Stimulated activated CD8-positive, alpha-beta memory T cell treated with anti-CD3 and anti-CD28 coated beads, Interleukin-2, amount 100 ng/mL, for 1 hour (primary cell): ENCODE measurements at places on chromosomes 7 and 10.

DNA sequence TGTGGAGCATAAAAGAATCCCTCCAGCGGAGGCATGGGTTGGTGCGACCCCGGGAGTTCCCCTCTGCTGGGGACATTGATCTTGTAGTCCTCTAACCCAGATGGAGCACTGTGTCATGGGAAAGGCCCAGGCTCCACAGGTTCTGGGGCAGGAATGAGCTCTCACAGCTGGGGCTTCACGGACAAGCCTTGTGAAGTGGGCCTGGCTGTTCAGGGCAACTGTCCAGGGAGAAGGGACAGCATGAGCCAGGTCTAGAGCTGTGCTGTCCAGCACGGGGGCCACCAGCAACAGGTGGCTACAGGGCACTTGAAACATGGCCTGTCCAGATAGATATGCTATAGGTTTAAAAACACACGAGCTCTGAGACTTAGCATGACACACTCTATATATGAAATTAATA, 11.4 kb downstream of the GPR26 start:
- no peak for DNase-seq

GRCh38 chr7:117828825-117829224, 44.4 kb downstream of the CTTNBP2 start:
- DNase-seq = no peak

GRCh38 chr10:4067931-4068561, 283.0 kb upstream of the KLF6 start:
- DNase-seq = no peak

GRCh38 chr7:43721193-43721806, 8.0 kb downstream of the COA1 start:
- DNase-seq = no peak

- no peak for DNase-seq
Observed at GRCh38 chr7:97959046-97959445, 30.9 kb downstream of the OCM2 start.

DNA sequence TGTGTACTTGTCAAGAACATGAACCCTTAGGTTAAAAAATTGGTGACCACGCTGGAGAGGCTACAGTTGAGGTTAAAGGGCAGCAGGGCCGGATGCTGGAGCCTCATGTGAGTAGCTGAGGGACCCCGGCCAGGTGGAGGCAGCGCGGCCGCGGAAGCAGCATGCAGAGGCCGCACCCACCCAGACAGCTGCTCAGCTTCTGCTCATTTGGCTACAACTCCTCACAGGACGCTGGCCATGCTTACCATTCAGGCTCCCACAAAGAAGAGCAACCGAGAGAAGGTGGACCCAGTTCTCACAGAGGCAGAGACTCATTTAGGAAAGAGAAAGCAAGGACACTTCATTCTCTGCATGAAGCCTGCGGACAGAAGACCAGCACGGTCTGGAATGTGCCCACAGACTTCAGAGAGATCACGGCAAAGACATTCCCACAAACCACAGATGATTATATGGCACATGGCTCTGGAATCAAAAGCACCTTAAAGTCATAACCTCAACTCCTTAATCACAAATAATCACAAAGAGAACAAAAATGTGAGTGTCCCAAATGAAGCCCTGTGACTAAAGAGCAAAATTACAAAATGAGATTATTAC, 94.4 kb downstream of the VOPP1 start:
- no peak for DNase-seq

DNA sequence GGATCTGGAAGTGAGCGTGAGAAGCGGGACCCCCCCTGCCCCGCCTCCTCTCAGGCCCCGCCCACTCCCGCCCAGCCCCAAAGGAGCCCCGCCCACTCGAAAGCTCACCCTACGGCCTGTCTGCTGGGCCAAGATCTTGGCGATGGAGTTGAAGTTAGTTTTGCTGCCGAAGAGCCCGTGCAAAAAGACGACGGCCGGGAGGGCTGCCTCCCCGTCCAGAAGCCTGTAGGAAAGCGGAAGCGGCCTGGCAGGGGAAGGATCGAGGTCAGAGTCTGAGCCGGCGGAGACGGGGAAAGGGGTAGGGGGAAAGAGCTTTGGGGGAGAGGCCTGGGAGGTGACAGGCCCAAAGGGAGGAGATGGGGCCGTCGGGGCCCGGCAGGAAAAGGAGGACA, 386 bp downstream of the ABHD11 start:
- no peak for DNase-seq

- no peak for DNase-seq
Observed at GRCh38 chr7:39721345-39721744, 98.0 kb downstream of the RALA start.

DNA sequence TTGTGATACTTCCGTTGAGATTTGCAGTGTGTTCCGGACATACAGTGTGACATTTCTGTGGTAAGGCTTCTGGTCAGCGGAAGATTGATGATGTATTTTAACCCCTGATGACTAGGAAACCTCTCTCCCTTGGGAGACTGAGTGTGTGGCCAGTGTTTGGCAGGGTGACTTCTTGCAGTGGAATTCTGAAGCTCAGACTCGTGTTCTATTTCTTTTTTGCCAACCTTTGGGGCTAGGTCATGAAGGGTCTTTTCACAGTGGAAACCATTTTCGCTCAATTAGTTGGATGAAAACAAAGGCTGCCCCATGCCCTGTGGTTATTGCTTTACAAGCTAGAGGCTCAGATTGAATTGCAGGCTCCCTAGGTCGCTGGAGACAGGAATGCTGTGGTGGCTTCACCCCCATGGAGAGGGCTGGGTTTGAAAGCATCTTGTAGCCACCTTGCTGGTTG, 288.9 kb downstream of the BBS9 start:
- DNase-seq = no peak

DNA sequence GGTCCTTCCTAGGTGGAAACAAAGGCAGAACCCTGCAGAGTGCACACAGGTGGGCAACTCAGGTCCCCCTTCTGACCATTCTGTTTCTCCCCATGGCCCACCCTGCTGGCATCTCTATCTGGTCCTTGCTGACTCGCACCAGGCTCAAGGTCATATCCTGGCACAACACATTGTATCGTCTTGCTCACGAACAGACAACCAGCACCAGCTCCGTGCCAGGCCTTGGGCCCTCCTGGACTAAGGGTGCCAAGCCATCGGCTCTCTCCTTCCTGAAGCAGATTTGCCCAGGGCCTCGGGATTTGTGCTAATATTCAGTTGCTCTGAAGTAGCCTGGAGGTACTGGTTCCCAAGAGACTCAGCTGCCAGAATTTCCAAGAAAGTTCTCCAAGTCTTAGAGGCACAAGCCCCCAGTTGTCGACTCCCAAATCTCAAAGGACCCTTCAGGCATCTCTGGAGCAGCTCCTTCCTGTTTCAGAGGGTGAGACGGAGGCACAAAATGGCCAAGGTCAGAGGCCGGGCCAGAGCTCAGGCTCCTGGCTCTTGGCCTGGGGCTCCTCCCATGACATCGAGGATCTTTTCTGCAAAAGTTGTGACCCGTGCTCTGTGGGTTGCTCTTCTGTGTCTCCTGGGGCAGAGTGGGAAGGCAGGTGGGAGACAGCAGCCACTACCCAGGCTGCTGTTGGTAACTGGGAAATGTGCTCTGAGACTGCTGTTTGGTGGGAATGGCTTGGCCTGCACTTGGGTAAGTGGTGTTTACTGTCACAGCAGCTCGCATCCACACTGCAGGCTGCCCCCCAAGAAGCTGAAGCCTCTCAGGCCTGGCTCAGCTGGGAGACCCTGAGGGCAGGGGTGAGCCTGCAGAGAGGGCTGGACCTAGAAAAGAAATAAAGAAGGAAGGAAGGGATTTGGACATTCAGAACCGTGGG, 121.3 kb downstream of the RGS10 start:
- DNase-seq = no peak

DNA sequence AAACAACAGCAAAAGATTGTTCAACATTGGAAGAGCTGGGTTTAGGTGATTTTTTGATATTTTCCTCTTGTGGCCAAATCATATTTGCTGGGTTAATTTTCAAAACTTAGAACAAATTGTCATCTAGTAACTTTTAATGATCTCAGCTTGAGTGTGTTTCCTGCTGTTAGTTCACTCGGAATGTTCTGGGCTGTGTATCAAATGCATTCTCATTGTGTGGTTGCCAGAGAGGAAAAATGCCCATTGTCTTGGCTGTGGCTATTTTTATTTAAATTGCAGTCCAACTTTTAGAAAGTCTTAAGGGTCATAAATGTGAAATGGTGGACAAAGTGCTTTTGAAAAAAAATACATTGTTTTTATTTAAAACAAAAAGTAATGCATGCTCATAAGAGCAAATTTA, 542.0 kb downstream of the TNS3 start:
- no peak for DNase-seq

DNA sequence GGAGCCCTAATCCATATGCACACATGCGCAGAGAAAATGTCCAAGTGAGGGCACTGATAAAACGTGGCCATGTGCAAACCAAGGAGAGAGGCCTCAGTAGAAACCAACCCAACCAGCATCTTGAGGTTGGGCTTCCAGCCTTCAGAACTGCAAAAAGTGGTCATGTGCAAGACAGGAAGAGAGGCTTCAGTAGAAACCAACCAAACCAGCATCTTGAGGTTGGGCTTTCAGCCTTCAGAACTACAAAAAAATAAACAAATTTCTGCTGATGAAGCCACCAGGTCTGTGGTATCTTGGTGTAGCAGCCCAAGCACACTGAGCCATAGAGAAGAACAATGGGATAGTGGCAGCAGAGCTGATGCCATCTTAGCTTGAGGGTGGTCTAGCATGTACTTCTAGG, 371.5 kb downstream of the CALN1 start:
- DNase-seq = no peak

GRCh38 chr7:129213828-129214227, 11.0 kb upstream of the AHCYL2 start:
- DNase-seq = no peak

DNA sequence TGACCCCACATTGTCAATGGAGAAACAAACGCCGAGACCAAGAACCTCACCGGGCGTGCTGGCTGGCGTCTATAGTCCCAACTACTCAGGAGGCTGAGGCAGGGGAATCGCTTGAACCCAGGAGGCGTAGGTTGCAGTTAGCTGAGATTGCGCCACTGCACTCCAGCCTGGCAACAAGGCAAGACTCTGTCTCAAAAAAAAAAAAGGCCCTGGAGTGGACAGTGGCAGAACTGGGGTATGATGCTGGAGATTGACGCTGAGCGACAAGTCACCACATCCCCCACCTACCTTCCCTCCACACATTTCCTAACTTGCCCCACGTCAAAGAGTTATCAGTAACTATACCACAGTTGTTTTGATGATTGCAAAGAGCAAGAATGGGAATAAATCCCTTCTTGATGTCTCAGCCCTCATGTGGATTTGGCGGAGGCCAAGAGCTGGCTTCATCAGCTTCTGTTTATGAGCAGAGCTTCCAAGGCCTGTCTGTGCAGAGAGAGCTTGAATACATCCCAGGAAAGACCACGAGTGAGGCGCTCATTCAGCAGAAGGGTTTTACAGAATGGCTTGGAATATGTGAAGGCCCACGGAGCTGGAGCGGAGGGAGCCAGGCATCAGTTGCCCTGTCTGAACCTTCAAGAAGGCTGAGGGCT, 28.0 kb upstream of the TNS3 start:
- DNase-seq = no peak

DNA sequence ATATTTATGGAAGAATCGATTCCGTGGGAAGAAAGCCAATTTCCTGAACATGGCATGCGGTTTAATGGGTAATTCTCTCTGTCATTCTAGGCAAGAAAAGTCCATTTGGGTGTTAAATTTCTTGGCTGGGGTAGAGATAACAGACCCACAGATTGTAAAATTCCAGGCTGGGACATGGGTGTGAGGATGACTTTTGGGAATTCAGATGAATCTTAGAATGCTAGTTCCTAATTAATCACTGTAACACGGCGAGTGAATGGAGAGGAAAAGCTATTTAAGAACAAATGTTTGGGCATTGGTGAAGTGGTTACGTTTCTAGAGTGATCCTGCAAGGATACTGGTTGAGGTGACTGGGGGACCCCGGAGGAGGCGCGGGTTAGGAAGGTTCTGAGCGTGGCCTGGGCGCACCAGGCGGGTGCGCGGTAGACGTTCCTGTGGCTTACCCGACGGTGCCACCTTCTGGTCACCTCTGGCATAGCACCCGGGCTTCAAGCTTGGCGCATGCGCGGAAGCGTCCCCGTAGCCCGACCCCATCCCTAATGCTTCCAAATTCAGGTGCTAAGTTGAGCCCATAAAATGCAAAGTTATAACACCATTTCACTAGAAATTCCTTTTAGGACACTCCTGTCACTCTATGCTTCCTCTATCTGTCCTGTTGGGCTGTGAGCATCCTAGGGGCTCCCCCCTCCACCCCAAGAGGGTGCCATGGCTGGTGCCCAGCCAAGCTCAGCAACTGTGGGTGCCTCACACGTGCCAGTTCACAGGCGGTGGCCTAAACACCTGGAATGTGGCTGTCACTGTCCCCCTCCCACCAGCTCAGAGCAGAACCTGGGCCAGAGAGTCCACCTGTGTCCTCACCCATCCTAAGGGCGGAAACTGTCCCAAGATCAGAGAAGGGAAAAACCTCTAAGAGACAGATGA, 104.4 kb downstream of the PTPRE start:
- DNase-seq = peak; percentile 76

- no peak for DNase-seq
Observed at GRCh38 chr10:17736223-17736622, 15.8 kb upstream of the TMEM236 start.

DNA sequence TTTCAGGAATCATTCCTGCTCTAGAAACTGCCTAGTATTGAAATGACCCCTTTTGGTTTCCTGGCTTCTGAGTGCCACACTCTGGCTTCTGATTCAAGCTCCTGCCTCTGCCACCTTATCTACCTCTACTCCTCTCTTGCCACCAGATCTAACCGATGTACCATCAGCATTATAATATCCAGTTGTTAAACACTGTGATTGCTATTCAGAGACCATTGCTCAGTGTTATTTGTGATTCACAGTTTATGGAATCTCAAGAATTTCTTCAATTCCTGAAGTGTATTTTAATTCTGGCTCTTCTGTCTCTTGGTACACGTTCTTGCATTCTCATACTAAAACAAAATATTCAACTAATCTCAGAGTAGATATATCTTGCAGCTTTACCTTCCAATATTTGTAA, 88.7 kb downstream of the DYNC1I1 start:
- no peak for DNase-seq
